ENCODE measurements at places on chromosomes 2 and 18.
A peak's percentile ranks its signal among the peaks of the same experiment; 100 is the strongest.

DNA sequence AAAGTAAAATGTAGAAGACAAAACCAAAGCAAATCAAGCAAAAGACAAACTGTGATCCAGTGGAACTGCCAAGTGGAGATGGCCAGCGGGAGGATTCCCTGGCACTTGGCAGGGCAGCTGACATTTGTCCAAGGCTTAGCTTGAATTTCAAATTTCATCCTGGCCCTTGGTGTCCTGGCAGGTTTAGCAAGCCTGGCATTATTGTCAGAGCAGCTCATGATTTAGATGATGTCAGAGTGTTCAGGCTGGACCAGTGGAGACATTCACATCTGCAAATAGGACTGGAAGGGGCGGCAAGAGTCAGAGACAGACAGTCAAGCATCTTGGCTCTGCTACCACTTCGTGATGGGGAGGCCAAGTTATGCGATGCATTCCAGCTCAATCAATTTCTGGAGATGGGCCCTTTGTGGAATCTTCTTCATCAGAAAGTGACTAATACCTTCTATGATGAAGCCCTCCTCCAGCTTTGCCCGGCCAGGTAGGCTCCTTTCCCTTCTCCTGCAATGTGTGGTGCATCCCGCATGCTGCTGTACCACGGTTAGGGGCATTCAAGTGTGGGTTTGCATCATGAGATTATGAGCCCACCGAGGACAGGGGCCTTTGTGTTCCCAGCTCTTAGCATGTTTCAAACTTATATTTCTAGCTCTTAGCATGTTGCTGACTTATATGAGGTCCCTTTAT, 199.7 kb downstream of the ANKRD30B start:
- DNase-seq: no peak

GRCh38 chr2:181823405-181823804, 68.1 kb upstream of the ITPRID2 start:
- DNase-seq: no peak

DNA sequence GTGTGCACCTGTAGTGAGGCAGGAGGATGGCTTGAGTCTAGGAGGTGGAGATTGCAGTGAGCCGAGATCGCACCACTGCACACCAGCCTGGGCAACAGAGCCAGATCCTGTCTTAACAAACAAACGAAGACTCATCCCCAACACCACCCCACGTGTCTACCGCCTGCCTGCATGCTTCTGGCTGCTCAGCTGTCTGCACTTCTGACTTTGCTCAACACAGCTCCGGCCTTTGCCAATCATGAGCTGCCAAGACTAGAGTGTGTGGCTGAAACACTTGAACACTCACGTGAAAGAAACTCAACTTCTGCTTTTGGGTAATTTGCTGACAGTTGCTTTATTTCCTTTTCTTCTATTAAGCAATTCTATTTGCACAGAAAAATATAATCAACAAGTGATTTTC, 32.1 kb upstream of the SP3 start:
- DNase-seq: no peak

GRCh38 chr2:1514391-1515072, 101.3 kb downstream of the TPO start:
- DNase-seq: no peak

GRCh38 chr2:51812138-51812866, 780.4 kb upstream of the NRXN1 start:
- DNase-seq: no peak

DNA sequence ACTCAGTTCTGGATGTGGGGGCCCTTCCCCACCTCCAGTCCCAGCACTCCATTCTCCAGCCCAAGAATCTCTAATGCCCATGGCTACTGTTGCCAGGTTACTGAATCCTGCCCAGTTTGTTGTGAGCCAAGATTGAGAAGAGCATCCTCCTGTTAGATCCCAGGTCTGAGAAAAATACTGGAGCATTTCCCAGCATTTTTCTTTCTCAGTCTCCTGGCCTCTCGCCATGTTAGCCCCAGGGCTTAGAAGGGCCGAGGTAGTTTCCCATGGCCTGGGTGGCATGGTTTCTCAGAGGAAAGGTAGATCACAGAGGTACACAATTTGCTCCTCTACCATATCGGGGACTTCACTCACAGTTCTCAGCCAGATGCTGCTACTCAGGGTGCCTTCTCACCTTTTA, 135.7 kb downstream of the OTX1 start:
- DNase-seq: no peak

DNA sequence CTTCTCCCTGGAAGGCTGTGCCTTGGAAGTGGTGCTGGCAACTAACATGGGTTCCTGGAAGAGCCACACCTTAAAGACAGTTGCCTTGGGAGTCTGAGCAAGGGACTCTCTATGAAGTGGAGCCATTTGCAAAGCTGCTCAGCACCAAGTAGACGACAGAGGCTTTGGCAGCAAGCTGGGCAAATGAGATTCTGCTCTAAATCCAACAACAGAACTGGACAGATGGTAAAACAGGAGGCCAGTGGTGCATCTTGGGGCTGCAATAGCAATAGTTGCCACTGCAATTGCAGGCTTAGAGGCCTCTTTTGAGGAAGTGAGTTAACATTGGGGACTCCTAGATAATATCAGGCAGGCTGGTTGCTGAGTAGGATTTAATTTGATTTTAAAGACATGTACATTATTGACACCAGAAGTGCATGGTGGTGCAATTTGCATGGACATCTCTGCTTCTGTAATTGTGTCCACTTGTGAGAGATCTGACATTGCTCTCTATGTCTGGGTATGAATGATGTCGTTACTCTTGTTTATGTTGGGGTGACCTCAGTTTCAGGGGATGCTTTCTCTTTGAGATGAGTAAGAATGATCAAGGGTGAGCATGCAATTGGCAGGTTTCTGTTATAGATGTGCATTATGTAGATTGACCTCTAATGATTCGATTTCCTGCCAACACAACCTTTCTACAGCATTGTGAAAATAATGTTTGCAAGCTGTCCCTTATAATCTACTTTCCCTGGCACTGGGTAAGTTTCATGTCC, 568.3 kb upstream of the MEX3C start:
- no peak for DNase-seq

DNA sequence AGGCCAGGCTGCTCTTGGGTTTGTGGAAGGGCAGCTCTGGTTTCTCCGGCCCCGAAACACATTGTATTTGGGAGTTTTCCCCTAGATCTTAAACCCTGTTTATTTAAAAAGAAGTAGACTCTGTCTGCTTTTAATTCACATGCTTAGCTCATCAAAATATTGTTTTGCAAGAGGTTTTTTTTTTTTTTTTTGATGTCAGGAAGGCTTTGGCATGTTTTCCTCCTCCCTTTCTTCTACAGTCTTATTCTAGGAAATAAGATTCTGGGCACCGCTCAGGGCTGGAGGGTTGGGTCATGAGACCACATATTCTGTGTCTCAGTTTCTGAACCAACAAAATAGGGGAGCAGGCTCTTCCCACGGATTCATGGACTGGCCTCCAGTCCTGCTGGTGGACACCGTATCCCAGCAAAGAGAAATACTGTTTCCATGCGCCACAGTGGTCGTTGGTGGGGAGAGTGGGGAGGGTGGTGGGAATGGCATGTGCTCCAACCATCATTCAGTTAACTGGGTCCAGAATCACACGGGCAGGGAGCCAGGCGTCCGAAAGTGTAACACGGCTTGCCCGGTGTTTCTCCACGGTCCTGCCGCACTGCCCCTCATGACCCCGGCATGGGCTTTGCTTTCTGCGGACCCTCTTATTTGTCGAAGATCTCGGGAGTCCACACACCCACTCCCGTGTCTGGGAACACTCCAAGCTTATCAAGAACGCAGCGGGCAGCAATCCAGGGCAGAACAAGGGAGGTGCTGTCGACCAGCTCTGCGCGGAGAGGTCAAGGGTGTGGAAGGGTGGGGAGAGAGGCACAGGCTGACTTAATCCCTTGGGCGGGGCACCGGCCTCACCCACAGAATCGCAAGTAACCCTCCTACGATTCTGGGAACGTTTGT, 176.7 kb downstream of the GLI2 start:
- peak; percentile 15 for DNase-seq

- no peak for DNase-seq
These were observed 21.6 kb downstream of the TWIST2 start for GRCh38 chr2:238869293-238870124.

GRCh38 chr2:96505231-96505889, at the start of gene NEURL3:
Gene NEURL3 (minus strand): TSS chr2:96505357. CDS start chr2:96505286, 71 bp downstream.
- no peak for DNase-seq

- no peak for DNase-seq
These were observed 780.0 kb downstream of the CNTNAP5 start for GRCh38 chr2:124805060-124805459.

DNA sequence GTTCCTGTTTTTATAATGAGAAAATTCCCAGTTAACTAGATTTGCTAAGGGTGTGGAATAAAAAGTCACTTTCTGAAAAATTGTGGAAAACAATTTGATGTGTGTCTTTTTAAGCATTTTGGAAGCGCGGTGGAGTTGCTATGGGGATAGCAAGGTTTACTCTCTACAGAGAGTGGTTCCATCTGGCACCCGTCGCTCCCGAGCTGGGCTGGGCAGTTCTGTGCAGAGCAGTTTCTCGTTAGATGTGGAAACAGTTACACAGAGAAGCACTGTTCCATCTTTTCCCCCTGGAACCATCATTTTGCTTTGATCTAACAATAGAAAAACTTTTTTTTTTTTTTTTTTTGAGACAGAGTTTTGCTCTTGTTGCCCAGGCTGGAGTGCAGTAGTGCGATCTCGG, 17.4 kb downstream of the LDLRAD4 start:
- no peak for DNase-seq

GRCh38 chr2:179017773-179018357, 32.1 kb downstream of the CCDC141 start:
- no peak for DNase-seq

GRCh38 chr2:223203971-223204929, 152.3 kb downstream of the KCNE4 start:
- DNase-seq: no peak

- no peak for DNase-seq
These were observed 997.9 kb upstream of the CELF4 start for GRCh38 chr18:38563396-38563980.

DNA sequence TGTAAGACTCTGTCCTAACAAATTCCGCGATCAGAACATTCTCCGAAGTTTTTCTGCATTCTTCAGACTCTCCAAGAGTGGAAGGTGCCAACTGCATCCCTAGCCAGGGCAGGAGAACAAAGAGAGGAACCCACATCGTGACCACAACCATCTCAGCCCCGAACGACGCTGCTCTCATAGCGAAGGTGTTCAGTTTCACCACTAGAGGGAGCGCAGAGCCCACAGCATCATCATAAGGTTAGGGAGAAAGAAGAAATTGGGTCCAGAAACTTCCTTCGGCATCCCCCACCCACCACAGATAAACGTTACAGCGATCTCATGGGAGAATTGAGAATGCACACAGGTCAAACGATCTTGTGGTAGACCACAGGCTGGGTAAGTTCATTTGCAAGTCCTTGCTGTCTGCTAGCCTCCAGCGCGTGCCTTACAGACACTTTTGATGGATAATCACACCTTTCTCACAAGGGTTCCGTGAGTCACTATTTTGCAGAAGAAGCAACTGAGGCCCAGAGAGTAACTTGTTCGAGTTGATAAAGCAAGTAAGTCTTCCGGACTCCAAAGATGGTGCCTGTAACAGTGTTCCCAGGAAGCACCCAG, 53.7 kb upstream of the ARL4C start:
- DNase-seq: peak; percentile 47

- no peak for DNase-seq
These were observed 450.2 kb downstream of the ERBB4 start for GRCh38 chr2:212088353-212088752.

DNA sequence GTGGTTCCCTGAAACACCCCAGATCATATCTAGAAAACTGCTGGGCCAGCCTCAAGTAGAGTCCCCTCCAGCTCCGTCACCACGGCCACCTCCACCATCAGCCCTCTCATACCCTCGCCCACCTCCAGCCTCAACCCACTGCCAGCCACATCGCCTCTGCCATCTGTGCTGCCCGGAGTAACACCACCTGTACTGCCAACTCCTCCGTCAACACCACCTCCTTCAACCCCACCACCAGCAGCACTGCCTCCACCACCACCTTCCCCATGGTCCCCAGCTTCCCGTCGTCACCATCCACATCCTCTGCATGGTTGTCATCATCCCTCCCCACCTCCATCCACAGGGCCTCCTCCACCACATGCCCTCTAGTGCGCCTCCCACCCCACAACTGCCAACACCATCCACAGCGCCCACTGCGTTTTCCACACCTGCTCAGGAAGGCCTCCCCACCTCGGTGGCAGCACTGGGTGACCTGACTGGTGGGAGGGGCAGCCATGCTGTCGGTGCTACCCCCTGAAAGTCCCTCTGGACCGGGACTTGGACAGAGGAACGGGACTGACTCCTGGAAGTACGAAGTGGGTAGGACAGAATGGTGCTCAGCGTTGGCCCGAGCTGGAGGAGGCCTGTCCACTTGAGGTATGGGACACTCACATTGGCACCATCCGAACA, 1.6 kb downstream of the SNED1 start:
- no peak for DNase-seq

DNA sequence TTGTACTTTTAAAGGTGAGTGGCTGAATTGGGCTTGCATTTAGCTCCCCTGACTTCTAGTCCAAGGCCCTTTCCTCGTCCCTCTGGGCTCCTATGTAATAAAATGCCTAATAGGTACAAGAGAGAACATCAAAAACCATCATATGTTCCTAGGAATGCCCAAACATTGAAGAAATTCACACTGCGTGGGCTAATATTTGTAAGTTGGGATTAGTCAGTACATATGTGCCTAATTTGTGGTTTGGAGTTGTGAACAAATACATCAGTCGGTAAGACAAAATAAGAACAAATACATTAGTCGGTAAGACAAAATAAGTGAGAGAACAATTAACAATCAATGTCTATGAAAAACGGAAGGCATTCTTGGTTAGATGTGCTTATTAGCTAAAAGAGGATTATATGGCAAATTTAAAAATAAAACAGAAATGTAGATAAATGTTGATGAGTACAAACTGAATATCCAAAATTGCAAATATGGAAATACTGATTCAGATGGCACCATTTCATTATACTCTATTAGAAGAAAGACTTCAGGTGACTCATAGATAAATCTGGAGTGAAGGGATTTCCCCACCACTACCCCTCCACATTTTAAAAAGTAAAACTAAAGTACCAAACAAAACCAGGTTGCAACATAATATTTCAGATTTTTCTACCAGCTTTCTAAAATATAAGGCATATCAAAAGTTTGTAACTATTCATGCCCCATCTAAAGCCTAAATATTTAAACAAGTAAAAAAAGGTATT, 325.4 kb downstream of the ZEB2 start:
- DNase-seq: no peak

DNA sequence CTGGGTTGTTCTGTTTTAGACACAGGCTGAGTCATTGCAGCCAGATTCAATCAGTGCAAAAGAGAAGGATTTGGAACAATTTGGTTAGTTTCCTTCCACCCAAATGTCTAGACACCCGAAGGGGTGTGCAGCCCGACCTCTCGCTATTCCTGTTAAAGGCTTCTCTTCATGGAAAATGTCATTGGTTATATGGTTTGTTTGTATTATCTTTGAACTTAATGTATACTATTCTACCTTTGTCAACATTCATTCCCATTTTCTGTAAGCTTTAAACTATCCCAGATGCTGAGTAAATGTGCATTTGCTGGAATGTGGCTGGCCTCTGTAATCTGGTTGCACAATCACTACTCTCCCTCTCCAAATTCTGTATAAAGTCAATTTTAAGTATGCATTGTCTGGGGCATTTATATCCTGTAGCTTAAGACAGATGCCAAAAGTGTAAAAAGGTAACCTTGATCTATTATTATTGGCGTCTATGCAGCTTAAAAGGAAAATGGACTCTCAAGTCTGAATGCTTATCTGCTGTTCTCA, 80.4 kb upstream of the RND3 start:
- no peak for DNase-seq
